ENCODE measurements at places on chromosomes 11 and 22.
A peak's percentile ranks its signal among the peaks of the same experiment; 100 is the strongest.

DNA sequence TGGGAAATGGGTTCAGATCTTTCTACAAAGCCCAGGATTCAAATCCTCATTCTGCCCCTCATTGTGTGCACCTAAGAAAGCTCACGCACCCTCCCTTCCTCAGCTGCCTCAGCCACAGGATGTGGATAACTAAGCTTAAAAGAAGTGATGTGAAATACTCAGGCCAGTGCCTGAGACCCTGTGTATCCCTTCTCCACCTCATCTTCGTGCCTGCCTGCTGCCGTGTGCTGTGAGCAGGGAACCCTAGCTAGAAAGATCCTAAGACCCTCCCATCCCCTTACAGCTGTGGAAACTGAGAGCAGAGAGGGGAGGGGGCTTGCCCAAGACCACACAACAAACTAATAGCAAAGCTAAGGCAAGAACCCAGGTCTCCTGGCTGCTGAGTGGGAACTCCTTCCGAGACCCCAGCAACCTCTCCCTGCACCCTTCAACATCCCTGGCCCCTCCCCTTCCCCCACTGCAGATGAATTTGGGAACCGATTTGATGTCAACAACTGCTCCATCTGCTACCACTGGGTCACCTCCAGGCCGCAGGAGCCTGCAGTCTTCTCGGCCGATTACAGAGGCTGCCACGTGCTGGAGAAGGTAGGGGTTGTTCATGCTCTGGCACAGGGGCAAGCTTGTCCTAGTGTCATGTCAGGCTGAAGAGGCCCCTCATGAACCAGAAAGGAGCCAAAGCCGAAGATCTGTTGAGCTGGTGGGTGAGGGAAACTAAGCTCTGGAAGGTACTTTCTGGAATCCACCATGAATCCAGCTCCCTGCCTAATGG, 1.5 kb downstream of the ZP1 start:
- DNase-seq, result peak; percentile 39

GRCh38 chr11:15859411-15859810, 496.9 kb downstream of the SOX6 start:
- no peak for DNase-seq

- no peak for DNase-seq
These were observed 561.0 kb downstream of the LUZP2 start for GRCh38 chr11:25057861-25058260.

GRCh38 chr11:6664551-6664950, 8.9 kb upstream of the DCHS1 start:
- no peak for DNase-seq

DNA sequence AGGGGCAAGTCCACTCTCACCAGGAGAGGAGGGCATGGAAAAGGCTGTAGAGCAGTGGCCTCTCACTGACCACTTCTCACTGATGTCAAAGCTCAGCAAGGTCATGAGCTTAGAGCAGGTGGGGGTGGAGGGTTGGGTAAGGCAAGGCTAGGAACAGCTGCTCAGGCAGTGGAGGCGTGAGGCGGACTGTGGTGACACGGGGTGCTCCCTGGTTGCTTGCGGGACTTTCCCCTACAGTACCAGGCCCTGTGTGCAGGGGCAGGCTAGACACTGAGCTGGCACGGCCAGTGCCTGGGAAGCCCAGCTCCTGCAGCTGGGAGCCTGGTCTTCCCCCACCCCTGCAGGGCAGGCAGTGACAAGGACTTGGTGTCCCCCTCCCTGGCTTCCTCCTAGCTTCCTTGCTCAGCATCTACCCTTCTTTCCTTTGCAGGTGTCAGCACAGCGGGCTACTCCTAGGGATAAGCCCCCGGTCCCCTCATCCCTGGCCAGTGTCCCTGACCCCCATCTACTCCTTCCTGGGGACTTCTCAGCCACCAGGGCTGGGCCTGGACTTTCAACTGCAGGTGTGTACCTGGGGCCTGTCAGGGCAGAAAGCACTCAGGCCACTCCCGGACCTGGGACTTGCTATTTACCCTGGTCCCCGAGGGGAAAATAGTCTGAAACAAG, 45.6 kb downstream of the PISD start:
- no peak for DNase-seq

DNA sequence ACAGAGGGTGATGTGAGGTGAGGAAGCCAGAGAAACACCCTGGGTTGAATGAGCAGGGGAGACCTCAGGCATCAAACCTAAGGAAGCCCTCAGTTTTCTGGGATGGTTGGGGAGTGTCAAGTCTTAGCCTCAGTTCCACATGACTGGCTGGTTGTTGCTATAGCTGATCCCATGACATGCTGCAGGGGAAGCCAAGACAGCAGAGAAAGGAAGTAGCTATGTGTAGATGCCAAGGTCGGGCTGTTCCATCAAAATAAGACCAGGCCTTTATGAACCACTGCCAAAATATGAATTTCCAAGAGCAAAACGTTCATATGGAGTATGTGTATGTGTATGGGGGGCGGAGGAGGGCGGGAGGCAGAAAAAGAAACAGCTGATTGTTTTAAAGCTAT, 11.6 kb downstream of the CD59 start:
- DNase-seq, result no peak

- DNase-seq, result no peak
These were observed 4.7 kb downstream of the API5 start for GRCh38 chr11:43316451-43316850.

GRCh38 chr22:45964372-45964771, 12.6 kb downstream of the WNT7B start:
- no peak for DNase-seq

DNA sequence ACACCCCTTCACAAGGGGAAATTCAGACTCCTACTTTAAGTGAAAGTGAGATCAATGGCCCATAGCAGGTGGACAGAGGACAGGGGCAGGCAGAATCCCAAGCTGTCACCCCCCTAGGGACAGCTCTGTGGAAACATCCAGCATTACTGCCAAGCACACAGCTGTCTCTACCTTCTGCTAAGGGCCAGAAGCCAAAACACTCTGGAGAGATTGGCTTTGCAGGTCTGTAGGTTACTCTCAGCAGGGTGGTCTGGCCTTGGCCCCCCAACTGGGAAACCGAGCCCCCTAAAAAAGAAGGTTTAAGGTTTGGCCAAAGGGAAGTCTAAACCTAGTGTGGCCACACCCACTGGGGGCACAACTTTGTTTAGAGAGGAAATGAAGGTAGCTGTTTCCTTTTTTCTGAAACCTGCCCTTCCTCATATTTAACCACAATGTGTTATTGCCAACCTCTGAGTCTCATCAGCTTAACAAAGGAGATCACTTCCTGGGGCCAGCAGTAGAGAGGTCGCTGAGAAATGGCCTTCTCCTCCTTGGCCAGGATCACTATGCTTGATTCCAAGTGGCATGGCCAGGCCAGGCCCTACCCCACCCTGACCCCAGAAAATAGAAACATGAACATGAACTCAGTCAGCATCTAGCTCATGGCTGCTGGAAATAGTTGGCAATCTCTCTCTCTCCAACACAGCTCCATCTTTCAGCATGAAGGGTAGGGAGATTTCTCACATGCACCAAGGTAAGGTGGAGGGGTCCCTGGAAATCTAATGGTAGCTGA, 25.9 kb upstream of the SCARF2 start:
- DNase-seq, result no peak

- peak; percentile 74 for DNase-seq
These were observed 170.2 kb downstream of the BRD1 start for GRCh38 chr22:49657275-49657973.

DNA sequence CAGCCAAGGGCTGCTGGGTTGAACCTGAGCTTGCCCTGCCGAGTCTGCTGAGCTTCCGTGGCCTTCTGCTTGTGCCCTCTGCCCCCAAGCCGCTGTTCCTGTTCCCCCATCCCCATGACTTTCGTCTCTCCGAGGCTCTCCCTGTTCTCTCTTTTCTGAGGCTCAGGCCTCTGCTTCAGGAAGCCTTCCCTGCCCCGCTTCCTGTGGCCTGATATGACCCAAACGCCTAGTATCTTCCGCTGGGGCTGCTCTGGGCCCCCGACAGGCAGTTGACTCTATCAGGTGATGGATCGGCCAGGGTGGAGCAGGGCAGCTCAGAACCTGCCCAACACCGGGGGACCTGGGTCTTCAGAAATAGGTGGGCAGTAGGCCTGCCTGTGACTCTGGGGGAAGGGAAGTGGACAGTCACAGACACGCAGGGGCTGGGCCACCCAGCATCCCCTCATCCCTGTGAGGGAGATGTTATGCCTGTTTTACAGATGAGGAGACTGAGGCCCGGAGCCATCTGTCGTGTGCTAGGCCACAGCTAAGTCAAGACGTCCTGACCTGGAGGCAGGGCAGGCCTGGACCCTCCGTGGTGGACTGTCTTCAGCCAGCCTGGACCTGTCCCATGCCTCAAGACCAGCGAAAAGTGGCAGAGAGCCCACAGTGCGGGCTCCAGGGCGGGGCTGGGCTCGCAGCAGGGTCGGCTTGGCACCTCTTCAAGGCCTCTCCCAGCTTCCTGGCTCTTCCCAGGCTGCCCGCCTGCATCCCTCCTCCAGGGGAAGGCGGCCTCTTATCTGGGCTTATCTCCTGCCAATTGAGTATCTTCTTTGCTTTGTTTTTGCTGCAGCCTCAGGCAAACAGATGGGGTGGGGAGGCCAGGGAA, 16.2 kb downstream of the BAD start:
- DNase-seq, result peak; percentile 81

DNA sequence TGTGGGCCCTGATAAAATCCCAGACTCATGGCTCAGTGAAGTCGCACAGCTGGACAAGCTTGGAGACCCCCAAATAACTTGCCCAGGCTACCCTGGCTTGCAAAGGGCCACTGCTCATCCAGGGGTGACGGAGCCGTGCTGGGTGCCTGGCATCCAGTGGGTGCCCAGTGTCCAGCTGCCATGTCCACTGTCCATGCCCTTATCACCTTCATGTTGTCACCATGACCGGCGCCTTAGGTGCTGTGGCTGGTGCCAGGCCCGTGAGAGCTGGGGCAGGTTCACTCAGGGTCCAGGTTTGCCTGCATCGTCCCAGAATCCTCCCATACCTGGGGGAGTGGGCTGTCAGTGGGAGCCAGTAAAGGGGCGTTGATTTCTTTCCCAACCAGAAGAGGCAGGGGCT, 57.4 kb downstream of the LRP5 start:
- DNase-seq, result no peak

GRCh38 chr11:58390551-58391063, 16.1 kb downstream of the OR5B3 start:
- no peak for DNase-seq

DNA sequence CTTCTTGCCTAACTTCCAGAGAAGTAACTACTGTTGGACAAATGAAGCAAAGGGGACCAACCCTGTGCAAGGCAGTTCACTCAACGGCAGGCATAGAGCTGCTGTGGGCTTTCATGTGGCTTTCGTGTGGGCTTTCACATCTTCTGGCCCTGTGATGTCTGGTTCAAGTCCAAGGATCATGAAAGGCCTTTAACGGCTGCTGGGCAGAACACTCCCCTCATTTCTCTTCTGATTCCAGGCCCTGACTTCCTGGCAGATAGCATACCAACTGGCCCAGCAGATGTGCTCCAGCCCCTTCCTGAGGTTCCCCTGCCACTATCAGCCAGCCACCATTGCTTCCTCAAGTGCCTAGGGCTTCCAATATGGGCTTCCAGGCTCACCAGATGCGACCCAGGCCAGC, 28.7 kb upstream of the CTR9 start:
- no peak for DNase-seq

DNA sequence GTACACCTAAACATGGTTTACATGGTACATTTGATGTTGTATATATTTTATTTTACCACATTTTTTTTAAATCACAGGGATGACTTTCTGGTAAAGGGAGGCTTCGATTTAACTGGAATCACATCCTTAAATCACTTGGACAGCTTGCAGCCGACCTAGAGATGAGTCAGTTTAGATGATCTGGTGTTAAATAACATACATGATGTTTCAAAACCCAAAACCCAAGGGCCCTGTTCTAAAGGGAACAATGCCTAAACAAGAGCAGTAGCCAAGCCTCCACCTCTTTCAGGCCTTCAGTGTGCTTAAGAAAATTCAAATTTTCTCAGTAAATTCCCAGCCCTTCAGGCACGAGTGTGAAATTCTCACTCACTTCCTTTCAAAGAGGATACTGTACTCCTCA, 108.8 kb downstream of the WT1 start:
- DNase-seq, result no peak

GRCh38 chr22:36328635-36329253, 59.0 kb downstream of the MYH9 start:
- DNase-seq, result no peak

- no peak for DNase-seq
These were observed 934 bp downstream of the HSD17B12 start for GRCh38 chr11:43681401-43681942.

DNA sequence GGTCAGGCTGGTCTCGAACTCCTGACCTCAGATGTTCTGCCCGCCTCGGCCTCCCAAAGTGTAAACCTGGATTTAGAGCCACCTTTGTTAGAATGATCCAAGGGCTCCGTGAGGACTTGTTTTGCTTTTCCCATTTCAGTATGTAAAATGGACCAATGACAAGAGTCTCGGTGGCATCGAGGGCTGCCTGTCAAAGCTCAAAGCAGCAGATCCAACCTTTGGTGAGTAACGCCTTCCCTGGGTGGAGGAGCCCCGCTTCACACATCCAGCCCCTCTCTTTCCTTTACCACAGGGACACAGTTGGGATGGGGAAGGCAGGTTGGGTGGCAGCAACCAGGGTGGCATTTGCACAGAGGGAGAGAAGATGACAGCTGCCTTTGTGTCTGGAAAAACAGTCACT, 4.4 kb downstream of the TTC38 start:
- DNase-seq, result no peak

- DNase-seq, result no peak
These were observed 15.2 kb downstream of the PAX6 start for GRCh38 chr11:31795706-31796498.

DNA sequence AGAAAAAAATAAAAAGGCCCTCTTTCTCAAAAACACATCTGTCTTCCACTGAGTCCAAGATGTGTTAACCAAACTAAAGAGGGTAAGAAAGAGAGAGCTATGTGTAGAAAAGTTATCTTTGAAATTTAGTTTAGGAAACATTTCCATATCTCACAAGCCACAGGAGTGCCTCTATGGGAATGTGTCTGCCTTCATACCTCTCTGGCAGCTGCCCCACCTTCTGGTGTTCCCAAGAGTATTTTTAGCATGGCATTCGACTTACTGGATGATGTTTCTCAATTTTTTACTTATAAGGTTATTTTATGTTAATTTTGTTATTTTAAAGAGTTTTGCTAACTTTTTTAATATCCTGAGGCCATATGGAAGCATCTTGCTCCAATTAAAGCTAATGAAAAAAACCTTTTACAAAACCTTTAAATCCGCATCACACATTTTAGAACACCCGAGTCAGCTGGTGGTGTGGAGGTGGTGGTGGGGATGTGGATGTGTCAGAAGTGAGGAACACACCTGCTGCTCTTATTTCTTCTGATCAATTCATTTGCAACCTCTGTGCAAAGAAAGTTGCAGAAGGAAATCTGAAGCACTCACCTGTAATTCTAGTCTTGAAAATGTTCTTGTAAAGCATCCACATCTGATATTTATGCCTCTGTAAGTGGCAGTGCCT, 112.2 kb downstream of the NCAM1 start:
- no peak for DNase-seq

GRCh38 chr22:42282943-42283277, 12.5 kb upstream of the TCF20 start:
- DNase-seq, result no peak

GRCh38 chr11:32796425-32796824, 2.0 kb upstream of the CCDC73 start:
- DNase-seq, result no peak

- no peak for DNase-seq
These were observed 27.7 kb upstream of the PPP6R3 start for GRCh38 chr11:68432874-68433273.

- DNase-seq, result no peak
These were observed 7.5 kb downstream of the DPAGT1 start for GRCh38 chr11:119093942-119094815.
